EH (cell line): ENCODE measurements at places on chromosomes 1 and 21.

GRCh38 chr21:45598109-45598508 lies 45.4 kb upstream of the PCBP3 start:
- DNase-seq, result no peak

DNA sequence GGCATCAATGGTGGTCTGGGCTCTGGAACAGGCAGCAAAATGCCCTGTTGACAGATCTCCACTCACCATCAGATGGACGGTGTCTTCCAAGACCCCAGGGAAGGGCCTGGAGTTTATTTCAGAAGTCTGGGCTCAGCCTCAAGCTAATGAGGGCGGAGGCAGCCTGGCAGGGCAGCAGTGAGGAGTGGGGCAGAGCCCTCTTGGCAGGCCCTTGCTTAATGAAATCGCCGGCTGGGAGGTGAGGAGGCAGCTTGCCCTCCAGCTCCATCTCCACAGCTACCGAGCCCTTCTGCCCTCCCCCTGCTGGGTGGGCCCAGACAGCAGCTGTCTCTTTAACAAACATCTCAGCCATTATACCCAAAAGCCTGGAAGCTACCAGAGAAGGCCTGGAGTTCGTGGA lies 22.0 kb upstream of the GRIK3 start:
- DNase-seq, result no peak

- no peak for DNase-seq
Measured at GRCh38 chr1:45478121-45478814, 12.7 kb downstream of the TESK2 start.

DNA sequence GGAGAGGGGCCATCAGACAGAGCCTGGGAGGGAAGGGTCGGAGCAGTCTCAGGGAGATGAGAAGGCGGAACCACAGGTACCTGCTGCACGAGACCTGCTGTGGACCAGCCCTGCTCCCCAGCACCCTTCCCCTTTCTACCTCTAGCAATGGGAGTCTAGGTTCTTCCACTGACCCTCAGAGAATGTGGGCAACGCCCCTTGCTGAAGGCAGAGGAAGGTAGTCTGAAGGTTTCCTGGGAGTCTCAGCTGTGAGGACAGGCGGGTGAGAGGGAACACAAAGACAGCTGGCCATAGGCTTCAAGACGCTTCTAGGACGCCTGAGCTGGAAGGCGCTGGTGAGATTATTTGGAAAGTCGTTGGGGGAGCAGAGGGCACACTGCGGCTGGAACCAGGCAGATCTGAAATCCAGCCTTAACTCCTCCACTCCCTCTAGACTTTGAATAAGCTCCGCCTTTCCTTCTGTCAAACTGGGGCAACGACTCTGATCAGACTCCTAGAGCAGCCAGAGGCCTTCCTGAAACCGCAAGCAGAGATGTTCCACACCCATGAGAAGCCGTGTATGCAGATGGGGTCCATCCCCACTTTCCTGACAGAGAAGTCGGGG lies 18.1 kb downstream of the SLC45A3 start:
- DNase-seq, result no peak

DNA sequence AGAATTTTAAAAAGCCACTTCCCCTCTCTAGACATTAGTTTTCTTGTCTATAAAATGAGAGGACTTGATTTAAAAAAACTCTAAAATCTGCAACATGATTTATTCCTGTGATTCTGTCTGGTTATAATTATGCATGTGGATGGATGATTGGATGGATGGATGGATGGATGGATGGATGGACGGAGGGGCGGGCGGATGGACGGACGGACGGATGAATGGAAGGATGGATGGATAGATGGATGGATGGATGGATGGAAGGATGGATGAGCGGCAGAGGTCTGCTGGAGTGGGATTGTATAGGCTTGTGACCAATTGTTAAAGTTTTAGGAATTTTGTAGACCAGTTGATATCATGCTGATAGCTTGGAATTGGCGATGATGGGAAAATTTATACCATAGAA lies 135.2 kb upstream of the TIAM1 start:
- DNase-seq, result no peak

GRCh38 chr21:43712268-43712942 lies 6.5 kb upstream of the PDXK start:
- peak; percentile 81 for DNase-seq

DNA sequence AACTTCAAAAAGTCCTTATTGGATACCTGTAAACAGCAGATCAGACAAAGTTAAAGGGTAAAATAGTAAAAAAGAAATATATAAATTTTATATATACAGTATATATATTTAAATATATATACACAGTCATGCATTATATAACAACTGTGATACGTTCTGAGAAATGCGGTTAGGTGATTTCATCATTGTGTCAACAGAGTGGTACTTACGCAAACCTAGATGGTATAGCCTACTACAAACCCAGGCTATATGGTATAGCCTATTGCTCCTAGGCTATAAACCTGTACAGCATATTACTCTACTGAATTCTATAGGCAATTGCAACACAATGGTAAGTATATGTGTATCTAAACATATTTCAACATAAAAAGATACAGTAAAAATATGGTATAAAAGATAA lies 222.7 kb downstream of the NUF2 start:
- no peak for DNase-seq

DNA sequence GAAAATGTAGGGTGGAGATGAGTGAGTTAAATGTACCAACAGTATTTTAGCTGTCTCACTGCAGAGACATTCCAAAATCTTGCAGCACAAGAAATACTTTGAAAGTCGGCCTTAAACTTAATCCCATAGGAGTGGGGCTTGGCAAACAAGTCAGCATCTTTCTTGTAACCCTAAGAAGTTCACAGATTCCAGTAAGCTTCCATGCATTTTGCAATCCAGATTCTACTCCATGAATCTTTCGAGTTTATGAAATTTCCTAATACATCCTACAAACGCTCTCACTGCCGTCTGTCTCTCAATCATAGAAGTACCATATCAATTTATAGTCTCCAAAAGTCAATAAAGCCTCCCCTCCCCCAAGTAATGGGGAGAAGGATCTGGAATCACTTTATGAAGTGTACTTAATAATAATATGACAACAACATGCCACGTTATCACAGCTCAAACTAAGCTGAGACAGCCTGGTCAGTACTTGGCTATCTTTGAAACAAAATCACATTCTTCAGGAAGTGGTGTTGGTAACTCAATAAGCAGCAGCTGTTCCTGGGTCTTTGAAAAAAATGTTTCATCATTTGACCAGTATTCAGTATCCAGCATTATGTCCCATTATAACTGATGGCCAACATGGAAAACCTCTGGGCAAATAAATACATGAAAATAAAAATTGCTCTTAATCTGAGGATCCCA lies 317.4 kb upstream of the RUNX1 start:
- peak; percentile 52 for DNase-seq

- peak; percentile 28 for DNase-seq
Measured at GRCh38 chr1:41357451-41358101, 3.7 kb upstream of the FOXO6 start.

DNA sequence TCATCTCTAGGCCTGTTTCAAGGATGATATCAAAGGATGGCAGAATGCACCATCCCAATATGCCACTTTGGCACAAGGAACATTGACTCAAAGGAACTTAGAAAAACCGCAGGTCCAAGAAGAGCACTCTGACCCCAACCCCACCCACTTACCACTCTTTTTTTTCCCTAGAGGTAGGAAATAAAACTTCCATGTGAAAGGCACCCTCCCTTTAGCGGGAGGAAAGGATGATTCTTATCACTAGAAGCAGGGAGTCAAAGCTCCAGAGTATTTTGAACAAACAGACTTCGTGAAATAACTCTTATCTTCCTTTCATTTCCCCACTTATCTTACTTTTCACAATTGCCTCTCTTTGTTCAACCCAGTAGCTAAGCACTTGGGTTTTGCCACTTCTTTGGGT lies 22.2 kb downstream of the PSMG1 start:
- no peak for DNase-seq

- peak; percentile 54 for DNase-seq
Measured at GRCh38 chr1:174114788-174115448, 44.4 kb upstream of the RABGAP1L start.

- no peak for DNase-seq
Measured at GRCh38 chr1:173447224-173447623, 29.9 kb upstream of the PRDX6 start.

DNA sequence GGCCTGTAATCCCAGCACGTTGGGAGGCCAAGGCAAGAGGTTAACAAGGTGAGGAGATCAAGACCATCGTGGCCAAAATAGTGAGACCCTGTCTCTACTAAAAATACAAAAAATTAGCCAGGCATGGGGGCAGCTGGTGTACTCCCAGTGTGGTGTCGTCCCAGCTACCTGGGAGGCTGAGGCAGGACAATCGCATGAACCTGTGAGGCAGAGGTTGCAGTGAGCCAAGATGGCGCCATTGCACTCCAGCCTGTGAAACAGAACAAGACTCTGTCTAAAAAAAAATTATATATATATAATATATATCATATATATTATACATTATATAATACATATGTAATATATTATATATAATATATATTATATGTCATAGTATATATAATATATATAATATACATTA lies 249.2 kb upstream of the TPTE start:
- no peak for DNase-seq

- DNase-seq, result no peak
Measured at GRCh38 chr1:197402189-197402588, 134.1 kb downstream of the CRB1 start.

- DNase-seq, result no peak
Measured at GRCh38 chr21:16605597-16605996, 875.8 kb downstream of the USP25 start.

DNA sequence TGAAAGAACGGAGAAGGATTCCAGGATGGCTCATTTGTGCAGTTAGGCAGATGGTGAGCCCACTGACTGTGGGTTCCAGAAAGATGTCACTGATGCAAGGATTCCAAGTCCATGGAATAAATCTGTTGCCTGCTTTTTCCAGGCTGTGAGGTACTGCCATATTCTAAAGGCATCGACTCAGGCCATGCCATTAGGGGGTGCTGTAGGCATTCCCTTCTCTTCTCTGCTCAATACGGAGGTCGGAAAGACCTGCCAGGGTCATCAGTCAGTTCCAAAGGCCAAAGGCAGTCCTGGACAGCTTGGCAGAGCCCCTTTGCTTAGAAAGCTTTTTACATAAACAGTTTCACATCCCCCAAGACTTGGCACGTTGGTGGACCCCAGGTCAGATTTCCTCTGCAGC lies 31.7 kb upstream of the TMEM125 start:
- peak; percentile 77 for DNase-seq

DNA sequence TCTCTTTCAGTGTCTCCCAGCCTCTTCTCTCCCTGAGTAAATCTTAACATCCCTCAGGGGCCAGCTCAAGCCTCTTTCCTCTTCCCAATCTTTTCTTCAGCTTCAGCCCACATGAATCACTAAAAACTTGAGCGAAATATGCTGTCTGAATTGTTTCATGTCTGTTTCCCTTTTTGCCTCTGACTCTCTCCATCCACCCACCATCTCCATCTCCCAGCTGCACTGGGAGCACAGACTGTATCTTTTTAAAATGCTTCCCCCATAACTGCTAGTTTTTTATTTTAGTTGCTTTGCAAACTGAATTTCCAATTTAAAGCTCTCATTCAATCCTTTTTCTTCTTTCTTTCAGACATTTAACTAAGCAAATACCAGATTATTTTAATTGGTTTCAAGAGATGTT lies 3.0 kb upstream of the AHCTF1 start:
- no peak for DNase-seq

GRCh38 chr1:160925652-160926244 lies 28.9 kb downstream of the ITLN2 start:
- no peak for DNase-seq

GRCh38 chr21:40587736-40588346 lies 259.1 kb downstream of the DSCAM start:
- no peak for DNase-seq

DNA sequence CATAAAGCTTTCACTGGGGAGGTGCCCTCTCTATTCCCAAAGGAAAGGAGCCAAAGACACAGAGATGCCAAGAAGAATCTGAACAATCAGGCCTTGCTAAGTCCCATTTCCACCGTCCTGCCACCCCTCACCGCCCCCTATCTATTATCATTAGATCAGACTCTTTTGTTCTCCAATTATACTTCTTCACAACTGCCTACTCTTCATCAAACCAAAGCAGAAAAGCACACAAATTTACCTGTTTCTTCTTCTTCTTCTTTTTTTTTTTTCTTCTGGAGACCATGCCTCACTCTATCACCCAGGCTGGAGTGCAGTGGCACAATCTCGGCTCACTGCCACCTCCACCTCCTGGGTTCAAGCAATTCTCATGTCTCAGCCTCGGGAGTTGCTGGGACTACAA lies 43.1 kb upstream of the ARHGEF10L start:
- DNase-seq, result no peak

GRCh38 chr1:57198912-57199311 lies 224.9 kb downstream of the DAB1 start:
- DNase-seq, result no peak

DNA sequence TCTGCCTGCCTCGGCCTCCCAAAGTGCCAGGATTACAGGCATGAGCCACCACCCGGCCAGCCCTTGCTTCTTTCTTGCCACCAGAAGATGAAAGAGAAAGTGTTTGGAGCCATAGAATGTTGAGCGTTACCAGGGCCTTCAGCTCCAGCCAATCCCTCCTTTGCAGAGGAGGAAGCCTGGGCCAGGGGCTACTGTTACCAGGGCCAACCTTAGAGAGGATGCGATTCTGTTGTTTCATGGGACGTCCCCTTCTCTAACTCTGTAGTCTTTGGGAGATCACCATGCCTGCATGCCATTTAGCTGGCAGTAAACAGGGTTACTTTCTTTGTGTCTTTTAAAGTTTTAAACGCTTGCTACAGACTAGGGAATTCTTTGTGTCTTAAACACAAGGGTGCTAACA lies 45.8 kb downstream of the CLDN14 start:
- no peak for DNase-seq

GRCh38 chr1:15947382-15948090 lies 28.4 kb downstream of the ZBTB17 start:
- DNase-seq, result no peak

- DNase-seq, result no peak
Measured at GRCh38 chr1:205595435-205595834, 36.4 kb downstream of the ELK4 start.

DNA sequence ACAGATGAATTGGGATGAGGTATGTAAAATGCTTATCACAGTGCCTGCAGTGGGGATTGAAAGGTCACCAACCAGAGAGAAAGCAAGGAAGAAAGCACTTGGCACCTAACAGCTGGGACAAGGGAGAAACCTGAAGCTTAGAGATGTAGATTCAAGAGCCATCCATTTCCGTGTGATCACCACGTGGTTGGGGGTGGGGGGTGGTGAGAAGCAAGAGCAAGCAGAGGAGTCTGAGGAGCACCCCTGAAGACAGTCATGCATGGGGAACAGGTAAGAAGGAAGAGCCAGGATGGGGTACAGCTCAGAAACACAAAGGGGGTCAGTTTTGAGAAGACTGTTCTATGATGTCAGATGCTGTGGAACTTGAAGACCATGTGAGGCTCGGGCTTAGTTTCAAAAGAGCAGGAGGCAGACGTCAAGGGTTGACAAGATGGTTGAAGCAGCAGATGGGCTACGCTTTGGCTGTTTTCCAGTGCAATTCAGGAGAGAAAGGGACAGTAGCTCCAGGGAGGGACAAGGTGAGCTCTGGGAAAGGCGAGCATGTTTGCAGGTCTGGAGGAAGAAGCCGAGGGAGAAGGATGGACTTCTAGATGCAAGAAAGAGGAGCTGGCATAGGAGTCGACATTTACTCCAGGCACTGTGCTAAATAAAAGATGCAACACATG lies 17.4 kb downstream of the KANK4 start:
- no peak for DNase-seq
